Adrenal gland (tissue), 19 donors: ENCODE measurements at places on chromosomes 11 and 22. TPM values are rescaled to one million over a fixed set of nuclear protein-coding genes. Genes with fewer than 3 reads are reported as not detected.

Gene FGF4
- not detected for polyA plus RNA-seq

DNA sequence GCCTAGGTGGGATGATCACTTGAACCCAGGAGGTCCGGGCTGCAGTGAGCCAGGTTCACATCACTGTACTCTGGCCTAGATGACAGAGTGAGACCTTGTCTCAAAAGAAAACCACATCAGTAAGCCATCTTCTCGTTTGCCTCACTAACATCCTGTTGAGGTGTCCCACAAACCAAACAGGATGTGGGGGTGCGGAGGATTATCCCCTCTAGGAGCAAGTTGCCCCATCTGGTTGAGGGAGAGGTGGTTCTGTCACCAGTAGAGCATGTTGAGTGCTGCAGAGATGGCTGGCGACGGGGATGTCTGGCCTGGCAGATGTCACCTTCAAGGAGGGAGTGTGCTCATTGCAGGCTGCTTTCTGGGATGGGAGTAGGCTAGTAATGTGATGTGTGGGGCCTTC is 72.4 kb downstream of the ZNRF3 start:
- DNase-seq = no peak

Gene ASPHD2
- 0.17 TPM for polyA plus RNA-seq

DNA sequence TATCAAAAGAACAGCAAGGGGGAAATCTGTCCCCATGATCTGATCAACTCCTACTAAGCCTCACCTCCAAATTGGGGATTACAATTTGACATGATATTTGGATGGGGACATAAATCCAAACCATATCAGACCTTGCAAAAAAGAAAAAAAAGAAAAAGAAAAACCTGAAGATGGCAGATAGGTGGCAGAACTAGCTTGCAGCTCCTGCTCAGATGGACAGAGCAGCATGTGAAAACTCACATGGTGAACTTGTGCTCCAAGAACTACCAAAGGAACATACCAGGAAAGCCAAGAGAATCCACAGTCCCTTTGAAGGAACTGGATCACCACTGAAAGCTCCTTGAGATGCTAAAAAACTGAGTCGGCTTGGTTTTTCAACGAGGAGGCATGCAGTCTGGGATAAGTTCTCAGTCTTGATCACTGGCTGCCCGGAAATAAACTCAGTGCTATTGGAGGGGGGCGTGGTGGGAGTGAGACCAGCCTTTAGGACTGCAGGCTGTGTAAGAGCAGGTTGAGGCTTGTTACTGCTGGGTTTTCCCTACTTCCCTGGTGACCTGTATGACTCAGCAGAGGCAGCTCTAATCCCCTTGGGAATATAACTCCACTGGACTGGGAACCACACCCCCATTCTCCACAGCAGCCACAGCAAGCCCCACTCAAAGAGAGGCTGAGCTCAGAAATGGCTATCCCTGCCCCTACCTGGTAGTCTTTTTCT is 358.3 kb upstream of the ARHGAP42 start:
- DNase-seq = no peak

- peak; percentile 2 for DNase-seq
Measured at GRCh38 chr22:44357296-44357965, 44.7 kb upstream of the SHISAL1 start.

DNA sequence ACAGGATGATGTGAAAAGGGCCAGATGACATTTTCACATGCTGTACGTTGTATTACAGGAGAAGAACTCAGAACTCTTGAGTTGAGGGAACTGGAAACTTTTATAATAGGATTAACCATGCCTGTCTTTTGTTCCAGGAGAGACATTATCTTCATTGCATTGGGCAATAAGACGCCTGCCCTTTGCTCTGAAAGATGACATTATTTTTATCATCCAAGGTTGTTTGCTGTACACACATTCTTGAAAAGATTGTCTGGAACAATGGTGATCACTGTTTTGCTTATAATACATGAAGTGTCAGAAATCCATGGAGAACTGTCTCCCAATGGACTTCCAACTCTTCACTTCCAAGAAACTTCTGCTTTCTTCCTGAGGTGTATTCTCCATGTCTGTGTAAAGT is 334.6 kb upstream of the B3GAT1 start:
- no peak for DNase-seq

Gene RIMBP3B
- polyA plus RNA-seq = not detected

Gene CEND1
- polyA plus RNA-seq = 14.5 TPM

DNA sequence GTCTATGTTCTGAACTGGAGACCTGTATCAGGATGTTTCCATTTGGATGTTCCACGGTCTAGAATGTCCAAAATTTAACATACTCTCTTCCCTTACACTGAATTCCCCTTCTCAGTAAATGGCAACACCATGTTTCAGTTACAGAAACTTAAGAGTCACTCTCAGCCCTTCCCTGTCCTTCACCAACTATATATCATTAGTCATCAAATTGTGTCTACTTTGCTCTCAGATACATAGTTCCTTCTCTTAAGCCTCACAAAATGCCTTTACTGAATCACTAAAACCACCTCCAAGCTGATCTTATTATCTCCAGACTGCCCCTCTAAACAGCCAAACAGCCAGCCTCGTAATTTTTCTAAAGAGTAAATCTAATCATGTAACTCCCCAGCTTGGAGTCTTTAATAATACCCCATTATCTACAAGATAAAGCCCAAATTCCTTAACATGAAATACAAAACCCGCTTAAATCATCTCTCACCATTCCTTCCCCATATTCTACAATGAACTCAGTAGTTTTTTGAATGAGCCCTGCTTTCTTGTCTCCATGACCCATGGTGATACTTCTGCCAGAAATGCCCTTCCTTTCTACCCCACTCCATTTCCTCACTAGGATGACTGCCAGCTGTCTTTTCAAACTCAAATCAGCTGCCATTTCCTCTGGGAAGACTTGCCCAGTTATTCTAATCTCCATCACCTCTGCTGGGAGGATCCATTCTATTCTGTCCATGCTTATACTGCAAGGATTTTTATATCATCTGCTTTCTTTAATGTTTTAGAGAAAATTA is 102.7 kb upstream of the ARHGAP42 start:
- DNase-seq = no peak

DNA sequence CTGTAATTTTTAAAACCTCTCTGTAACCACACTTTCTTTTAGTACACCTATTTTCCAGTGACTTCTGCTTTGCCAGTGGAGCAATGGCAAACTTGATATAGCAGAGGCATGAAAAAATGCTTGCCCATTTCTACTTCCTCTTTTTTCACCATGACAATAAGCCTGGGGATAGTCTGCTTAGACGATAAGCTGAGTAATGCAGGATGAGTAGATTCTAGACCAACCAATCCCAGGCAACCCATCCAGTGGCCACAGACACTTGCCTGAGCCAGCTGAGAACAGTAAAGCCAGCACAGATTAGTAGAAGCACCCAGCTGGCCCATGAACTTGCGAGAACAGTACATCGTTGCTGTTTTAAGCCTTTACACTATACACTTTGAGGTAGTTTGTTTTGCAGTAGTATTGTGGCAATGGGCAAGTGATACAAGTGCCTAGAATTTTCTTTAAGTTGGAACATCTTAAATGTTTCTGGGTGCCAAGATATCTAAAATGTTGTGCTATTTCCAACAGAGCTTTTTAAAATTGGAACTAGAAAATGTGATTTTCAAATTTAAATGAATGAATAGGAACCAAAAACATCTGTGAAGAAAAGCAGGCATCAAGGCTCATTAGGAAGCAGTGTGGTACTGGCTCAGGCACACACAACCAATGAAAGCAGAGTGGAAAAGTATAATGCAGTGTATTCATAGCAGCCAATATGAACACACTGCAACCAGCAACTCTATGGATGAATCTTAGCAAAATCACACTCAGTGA is 37.7 kb downstream of the DDI1 start:
- DNase-seq = peak; percentile 53

DNA sequence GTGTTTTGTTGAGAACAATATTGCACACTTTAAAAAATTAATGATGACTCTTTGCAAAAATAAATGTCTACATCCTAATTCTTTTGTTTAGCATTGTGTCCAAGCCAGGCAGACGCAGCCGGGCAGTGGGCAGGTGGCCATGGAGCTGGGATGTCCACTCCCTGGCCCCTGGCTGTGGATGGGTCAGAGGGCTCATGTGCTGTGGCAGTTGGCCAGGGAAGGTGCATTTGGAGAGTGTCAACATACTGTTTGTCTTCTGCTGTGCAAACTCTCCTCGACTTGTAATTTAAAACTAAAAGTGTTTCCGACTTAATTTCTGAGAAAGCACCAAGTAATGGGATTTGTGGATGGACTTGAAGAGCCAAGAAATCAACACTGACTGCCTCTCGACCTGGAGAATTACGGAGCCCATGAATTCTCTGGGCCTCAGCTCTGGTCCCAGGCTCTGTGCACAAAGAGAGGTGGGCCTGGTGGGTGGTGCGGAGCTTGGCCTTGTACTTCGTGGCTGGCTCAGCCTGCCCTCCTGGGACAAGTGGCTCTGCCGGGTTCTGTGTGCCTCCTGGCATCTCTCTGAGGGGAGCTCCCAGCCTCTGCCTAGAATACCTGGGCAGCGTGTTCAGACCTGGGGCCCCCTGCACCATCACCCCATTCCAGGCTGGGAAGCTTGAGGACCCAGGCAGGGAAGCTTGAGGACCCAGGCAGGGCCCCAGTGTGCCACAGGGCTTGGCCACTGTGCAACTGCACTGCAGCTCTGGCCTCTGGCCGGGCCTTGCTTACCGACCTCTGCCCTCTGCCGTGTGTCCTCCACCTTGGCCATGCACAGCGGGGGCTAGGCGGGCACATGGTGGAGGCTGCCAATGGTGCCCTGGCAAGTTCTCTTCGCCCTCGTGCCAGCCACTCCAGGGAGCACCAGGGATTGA is 46.4 kb downstream of the RTN4R start:
- no peak for DNase-seq

Gene MMP11
- 4.3 TPM for polyA plus RNA-seq
